ENCODE measurements at places on chromosomes 11 and 22.

DNA sequence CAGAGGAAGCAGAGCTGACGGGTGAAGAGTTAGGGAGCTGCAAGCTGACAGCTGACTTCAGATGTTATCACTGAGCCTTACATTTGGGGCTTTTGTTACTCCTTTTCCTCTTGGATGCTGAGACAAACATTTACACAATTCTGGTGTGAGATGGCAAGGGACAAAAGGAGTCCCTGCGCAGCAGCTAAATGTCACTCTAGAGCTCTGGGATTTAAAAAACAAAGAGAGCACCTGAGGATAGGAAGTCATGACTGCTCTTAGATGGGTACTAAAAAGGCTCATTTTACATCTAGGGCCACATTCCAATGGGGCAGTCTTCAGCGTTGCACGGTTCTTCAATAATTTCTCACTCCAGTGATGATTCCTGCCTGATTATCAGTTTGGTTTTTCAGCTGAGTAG is 204.5 kb downstream of the RAB38 start:
- no peak for DNase-seq

GRCh38 chr11:80144897-80145594 is 704.2 kb upstream of the TENM4 start:
- no peak for DNase-seq

DNA sequence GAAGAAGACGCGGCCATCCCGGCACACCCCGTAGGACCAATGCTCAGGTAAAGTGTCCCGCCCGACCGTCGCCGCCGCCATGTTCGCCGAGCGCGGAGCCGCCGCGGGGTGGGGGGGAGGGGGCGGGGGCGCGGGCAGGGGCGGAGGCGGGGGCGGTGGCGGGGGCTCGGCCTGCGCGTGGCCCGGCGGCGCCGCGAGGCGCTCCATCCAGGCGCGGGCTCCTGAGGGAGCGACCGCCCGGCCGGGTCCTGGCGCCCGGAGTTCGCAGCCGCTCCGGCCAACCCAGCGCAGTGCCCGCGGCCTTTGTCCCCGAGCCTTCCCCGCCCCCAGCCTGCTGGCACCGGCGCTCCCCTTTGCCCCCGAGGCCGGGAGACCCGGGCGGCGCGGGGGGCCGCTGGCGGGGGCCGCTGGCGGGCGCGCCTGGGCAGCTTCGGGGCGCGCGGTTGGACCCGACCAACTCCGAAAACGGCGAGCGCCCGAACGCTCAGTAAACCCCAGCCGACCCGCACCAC is at the start of gene PLEKHA7:
Gene PLEKHA7 (minus strand): TSS at position 94 of the 512 bp plus-strand sequence. CDS start 13 bp downstream, at position 81.
- no peak for DNase-seq

DNA sequence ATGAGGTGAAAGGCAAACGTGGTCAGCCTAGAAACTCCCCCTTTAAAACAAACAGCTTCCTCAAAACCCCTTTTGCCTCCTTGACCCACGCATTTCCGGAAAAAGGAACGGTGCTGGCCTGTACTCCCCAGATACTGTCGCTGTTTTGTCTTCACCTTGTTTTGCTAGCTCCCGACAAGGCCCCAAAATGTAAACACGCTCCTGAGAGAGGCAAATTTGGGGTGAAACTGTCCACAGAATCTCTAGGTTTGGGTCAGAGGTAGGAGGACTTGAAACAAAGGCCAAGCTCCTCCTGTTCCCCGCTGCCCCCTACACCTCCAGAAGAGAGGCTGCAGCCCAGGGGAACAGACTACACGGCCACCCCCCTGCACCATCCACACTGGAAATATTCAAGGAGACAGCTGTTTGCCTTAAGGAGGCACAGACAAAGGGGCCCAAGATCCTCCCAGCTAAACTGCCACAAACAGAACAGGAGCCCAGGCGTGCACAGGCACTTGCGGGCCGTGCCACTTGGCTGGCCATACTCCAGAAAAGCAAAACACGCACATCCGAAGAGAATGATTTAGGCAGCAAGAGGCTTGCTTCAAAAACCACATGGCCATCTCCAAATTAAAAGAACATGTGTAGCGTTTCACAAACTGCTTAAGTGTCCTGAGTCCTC is 160.5 kb upstream of the GRK3 start:
- DNase-seq = no peak

DNA sequence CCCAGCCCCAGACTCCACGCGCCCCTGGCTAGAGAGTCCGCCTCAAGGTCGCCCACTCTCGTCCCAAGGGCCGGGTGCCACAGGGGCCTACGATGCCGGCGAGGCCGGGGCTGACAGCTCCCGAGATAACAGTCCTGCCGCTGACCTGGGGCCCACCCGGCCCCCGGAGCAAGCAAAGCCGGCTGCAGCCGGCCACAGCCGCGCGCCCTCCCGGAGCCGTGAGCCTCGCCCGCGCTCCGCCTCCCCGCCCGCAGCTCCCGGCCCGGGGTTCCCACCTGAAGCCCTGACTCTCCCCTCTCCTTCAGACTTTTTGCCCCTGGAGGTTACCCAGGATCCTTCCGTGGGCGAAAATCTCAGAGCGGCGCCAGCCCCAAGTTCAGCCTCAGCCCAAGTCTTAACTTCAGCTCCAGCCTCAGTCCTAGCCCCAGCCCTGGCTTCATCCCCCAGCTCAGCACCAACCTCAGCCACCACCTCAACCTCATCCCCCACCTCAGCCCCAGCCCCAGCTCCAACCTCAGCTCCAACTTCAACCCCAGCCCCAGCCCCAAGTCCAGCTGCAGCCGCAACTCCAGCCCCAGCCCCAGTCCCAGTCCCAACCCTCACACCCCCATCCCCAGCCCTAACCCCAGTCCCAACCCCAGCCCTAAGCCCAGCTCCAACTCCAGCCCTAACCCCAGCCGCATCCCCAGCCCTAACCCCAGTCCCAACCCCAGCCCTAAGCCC is 1.7 kb downstream of the KLHDC7B start:
- no peak for DNase-seq

DNA sequence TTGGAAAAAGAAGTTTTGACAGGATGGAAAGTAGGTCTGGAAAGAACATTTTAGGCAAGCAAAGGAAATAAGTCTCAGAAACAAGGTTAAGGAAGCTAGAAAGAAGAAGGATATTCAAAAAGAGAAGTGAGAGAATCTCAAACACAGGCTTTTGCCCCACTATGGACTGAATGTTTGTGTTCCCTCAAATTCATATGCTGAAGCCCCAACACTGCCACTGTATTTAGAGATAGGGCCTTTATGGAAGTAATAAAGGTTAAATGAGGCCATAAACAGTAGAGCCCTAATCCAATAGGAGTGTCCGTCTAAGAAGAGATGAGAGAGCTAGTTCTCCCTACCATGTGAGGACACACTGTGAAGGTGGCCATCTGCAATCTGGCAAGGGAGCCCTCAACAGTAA is 20.6 kb upstream of the RPS13 start:
- no peak for DNase-seq

- no peak for DNase-seq
These were observed 7.8 kb upstream of the RRM1 start for GRCh38 chr11:4086575-4087353.

- DNase-seq = no peak
These were observed 137.8 kb downstream of the C11orf58 start for GRCh38 chr11:16876053-16876752.

DNA sequence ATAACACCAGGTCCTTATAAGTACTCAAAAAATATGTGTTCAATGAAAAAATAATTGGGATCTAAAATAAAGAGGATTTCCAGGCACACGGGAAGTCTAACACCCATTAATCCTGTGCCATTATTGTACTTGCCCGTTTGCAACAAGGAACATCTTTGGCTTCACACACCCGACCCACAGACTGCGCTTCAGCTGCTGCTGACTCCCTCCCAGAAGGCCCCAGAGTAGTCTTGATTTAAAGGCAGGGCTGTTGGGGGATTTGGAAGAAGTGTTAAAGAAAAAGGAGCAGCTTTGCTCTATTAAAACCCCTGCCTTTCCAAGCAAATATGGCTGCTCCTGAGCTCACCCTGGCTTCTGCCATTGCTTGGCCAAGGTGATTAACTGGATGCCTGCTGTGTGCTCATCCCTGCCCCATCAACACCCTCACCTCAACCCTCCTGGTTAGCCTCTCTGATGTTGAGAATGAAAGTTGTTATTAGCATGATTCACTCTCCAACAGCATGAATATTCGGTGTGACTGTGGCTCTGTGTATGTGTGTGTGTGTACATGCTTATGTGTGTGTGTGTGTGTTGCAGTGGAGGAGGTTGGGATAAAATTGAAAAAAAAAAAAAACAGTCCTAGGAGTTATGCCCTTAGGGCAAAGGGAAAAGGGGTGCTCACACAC is 76.1 kb downstream of the KIRREL3 start:
- DNase-seq = no peak

DNA sequence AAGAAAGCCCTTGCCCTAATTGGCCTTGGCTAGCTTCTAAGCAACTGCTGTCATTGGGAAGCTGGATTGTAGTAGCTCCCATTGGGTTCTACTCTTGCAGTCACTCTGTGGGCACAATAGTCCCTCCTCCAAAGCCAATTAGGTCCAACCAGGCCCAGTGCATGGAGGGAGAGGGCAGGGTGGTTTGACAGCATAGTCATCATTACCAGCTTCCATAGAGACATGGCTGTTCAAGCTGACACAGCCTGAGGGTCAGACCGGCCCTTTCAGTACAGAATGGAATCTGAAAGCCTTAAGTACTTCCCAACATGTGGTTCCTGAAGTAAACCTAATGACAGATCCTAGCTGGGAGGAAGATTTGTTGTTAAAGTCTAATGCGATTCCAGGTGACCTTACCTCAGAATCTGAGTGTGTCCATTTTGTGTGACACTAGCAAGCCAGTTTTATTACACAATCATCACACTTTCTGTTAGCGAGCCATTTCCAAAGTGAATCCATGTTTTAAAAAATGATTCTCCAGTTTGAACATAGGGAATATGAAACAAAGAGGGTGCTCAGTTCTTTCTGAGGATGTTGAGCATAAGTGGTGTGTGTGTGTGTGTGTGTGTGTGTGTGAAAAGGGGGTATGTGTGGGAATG is 6.9 kb downstream of the PLET1 start:
- no peak for DNase-seq

DNA sequence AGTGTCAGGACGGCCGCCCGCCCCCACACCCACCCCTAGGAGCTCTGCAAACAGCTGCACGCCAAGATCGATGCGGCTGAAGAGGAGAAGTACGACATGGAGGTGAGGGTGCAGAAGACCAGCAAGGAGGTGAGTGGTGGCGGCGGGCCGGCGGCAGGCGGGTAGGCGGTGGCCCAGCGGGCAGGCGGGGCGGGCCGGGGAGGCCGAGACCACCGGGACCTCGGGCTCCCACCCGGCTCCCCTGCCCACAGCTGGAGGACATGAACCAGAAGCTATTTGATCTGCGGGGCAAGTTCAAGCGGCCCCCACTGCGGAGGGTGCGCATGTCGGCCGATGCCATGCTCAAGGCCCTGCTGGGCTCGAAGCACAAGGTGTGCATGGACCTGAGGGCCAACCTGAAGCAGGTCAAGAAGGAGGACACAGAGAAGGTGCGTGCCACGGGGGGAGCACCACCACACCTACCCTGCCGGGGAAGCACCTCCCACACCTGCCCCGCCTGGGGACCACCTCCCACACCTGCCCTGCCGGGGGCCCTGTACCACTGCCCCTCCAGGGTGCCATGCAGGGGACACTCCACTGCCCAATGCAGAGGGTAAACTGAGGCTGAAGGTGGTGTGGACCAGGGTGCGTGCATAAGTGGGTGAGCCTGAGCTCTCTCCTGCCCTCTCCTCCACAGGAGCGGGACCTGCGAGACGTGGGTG is 2.1 kb downstream of the TNNI2 start:
- no peak for DNase-seq

GRCh38 chr11:57502870-57503269 is 12.6 kb downstream of the SLC43A1 start:
- no peak for DNase-seq

DNA sequence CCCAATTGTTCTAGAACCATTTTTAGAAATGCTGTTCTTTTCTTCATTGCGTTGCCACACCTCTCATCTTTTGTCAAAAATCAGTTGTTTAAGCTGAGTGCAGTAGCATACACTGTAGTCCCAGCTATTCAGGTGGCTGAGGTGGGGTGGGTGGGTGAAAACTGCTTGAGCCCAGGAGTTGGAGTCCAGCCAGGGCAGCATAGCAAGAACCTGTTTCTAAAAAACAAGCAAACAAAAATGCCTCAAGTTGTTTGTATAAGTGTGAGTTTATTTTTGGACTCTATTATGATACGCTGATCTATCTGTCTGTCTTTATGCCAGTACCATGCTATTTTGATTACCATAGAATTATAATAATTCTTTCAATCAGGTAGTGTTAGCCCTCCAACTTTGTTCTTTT is 62.5 kb upstream of the RRM1 start:
- DNase-seq = no peak

GRCh38 chr11:34650528-34650927 is 29.6 kb downstream of the EHF start:
- DNase-seq = peak; percentile 21

DNA sequence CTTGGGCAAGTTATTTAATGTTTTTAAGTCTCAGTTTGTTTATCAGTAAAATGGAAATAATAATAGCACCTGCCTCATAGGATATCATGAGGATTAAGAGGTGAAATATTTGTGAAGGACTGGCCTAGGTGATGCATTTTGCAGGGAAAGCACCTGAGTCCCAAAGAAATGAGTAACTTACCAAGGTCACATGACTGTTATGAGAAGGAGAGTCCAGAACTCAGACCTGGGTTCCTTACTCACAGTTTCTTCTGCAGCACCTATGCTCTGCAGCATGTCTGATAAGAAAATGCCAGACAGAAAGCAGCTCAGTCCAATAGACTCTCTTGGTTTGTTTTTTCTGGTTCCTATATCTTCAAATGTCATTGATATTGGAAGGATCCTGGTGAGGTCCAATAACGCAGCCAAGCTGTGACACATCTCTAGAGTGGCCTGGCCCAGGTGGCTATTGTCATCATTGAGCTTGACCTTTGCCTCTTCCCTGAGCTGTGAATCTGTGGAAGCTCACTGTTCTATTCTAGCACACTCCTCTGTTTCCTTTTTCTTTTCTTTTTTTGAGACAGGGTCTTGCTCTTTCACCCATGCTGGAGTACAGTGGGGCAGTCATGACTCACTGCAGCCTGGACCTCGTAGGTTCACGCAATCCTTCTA is 174.7 kb upstream of the NAV2 start:
- DNase-seq = no peak

DNA sequence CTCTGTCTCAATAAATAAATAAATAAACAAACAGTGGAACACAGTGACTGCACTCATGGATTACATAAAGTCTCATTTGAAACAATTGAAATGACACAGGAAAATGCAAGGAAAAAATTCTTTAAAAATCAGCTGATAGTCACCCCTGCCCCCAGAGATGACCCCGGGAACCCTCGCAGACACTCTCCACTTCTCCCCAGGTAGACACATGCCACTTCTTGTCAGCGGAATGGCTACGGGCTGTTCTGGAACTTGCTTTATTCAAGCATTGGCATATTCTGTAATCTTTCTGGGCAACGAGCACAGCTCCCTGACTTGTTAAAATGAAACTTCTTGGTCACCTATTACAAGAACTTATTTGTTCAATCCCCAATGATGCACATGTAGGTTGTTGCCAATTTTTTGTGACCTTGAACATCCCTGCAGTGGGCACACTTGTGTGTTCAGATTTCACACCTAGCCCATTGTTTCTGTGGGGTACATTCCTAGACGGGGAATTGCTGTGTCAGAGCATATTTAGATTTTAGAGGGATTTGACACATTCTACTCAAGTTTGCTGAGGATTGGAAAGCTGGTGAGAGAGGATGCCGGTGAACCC is 32.8 kb downstream of the MYEOV start:
- no peak for DNase-seq

Data from stimulated activated CD4-positive, alpha-beta T cell treated with anti-CD3 and anti-CD28 coated beads, Interleukin-1b, Interleukin-23, amount 100 ng/mL, for 1 hour (primary cell).